ENCODE measurements at places on chromosomes 11 and 22. TPM values are rescaled to one million over a fixed set of nuclear protein-coding genes. Genes with fewer than 3 reads are reported as not detected.

- no peaks in the 10 kb centered on the region for H3K27me3 ChIP-seq
- H3K4me1 ChIP-seq: peaks cover 23% of the 10 kb centered on the region
- peak; percentile 80 for DNase-seq
Observed at GRCh38 chr11:72413914-72414628, 20.3 kb downstream of the CLPB start.

- H3K27me3 ChIP-seq: peaks cover 27% of the 10 kb centered on the region
- H3K4me3 ChIP-seq: no peak overlapping the region
- no peaks in the 10 kb centered on the region for H3K4me1 ChIP-seq
- no peak for DNase-seq
- H3K27ac ChIP-seq: no peak overlapping the region
Observed at GRCh38 chr22:24736526-24737053, 37.9 kb downstream of the PIWIL3 start.

GRCh38 chr11:43735961-43736360 is 55.4 kb downstream of the HSD17B12 start:
- H3K4me3 ChIP-seq: no peak overlapping the region
- no peak for DNase-seq
- no peaks in the 10 kb centered on the region for H3K36me3 ChIP-seq
- H3K27ac ChIP-seq: peak overlapping the region; percentile 44

DNA sequence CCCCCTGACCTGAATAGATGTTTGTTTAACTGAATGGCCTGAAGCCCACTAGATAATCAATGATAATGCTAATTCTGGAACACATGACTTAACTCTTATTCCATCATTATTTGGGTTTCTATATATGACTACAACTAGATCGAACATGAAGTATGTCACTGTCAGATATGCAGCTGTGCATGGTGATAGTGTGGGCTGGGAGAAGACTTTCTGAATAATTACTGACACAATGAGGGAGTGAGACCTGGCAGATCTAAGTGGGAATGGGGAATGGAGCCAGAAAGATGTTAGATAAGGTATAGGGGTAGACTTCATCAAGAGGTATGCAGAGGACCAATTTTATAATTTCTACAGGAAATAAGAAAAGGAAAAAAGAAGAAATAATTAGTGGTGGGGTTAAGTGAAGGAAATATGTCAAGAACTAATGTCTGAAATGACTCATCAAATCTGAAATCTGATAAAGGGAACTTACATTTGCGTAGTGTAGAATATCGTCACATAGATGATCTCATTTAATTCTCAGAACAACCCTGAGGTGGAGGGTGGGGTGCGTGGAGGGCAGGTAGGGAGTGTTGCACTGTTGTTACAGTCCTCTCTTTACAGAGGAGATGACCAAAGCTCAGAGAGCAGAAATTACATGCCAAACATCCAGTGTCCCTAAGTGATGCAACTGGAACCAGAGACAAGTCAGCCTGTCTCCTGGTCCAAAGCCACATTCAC is 68.2 kb upstream of the EED start:
- no peaks in the 10 kb centered on the region for H3K27me3 ChIP-seq
- no peak for DNase-seq

- peaks cover 7% of the 10 kb centered on the region for H3K4me1 ChIP-seq
- peaks cover 25% of the 10 kb centered on the region for H3K36me3 ChIP-seq
- peak; percentile 93 for DNase-seq
- peak within 1 kb of the TSS; percentile 95 for H3K27ac ChIP-seq
Observed at GRCh38 chr11:102346748-102347461, at the start of gene BIRC2. Gene BIRC2, plus strand, starts transcription at chr11:102347214. Its CDS starts 2,641 bp downstream, at chr11:102349855.

- no peaks in the 10 kb centered on the region for H3K36me3 ChIP-seq
- no peaks in the 10 kb centered on the region for H3K27me3 ChIP-seq
- H3K27ac ChIP-seq: no peak overlapping the region
- no peak for DNase-seq
- no peaks in the 10 kb centered on the region for H3K4me1 ChIP-seq
Observed at GRCh38 chr11:115100706-115101105, 403.5 kb downstream of the CADM1 start.

- H3K4me1 ChIP-seq: no peaks in the 10 kb centered on the region
- no peak overlapping the region for H3K4me3 ChIP-seq
- no peaks in the 10 kb centered on the region for H3K27me3 ChIP-seq
- no peak overlapping the region for H3K27ac ChIP-seq
Observed at GRCh38 chr11:124754710-124755109, 2.7 kb upstream of the VSIG2 start.

DNA sequence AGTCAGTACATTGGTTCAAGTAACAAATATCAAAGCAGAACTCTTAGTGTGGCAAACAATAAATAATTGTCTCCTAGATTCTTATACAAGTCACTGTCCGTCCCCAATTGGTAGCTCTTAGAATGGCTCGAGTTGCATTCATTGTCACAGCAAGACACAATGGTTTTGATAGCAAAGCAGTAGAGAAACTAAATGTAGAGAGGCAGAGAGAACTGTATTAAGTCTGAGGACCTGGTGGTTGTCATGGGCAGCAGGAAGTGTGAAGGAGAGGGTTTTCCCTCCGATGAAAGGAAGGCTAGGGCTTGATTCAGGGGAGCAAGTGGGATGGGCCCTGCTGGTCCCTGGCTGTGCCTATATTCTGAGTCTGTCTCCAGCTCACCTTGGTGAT is 36.6 kb downstream of the RCOR2 start:
- H3K36me3 ChIP-seq: no peaks in the 10 kb centered on the region
- no peaks in the 10 kb centered on the region for H3K27me3 ChIP-seq
- no peak overlapping the region for H3K27ac ChIP-seq
- H3K4me1 ChIP-seq: peaks cover 20% of the 10 kb centered on the region
- H3K4me3 ChIP-seq: no peak overlapping the region

DNA sequence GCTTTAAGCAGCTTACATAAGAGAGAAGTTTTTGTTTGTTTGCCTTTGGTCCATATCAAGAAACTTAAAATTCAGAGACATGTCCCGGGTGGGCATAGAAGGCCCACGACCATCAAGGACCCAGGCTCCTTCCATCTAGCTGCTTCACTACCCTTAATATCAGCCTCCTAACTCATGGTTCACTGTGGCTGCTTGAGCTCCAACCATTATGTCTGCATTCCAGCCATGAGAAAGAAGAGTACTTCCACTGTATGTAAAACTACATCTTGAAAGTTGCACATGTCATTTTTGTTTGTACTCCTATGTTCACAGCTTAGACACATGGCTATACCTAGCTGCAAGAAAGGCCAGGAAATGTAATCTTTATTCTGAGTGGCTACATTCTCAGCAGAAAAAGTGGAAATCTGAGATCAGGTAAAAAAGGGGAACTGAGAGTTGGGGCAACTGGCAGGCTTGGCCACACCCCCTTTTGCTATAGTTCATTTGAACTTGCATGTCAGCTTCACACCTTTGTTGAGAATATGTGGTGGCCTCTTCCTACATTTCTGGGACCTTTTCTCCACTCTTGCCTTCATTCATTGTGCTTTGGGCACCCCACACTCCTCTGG is 81.3 kb upstream of the TP53I11 start:
- no peak overlapping the region for H3K27ac ChIP-seq
- H3K4me3 ChIP-seq: no peak overlapping the region
- no peak for DNase-seq
- no peaks in the 10 kb centered on the region for H3K36me3 ChIP-seq

- no peaks in the 10 kb centered on the region for H3K36me3 ChIP-seq
- H3K27me3 ChIP-seq: 0 out of 2 replicates have a peak, but pooled peaks cover 7% of the 10 kb centered on the region
- no peak overlapping the region for H3K4me3 ChIP-seq
- DNase-seq: no peak
- H3K27ac ChIP-seq: no peak overlapping the region
Observed at GRCh38 chr11:75148436-75148983, 2.4 kb upstream of the SLCO2B1 start.

DNA sequence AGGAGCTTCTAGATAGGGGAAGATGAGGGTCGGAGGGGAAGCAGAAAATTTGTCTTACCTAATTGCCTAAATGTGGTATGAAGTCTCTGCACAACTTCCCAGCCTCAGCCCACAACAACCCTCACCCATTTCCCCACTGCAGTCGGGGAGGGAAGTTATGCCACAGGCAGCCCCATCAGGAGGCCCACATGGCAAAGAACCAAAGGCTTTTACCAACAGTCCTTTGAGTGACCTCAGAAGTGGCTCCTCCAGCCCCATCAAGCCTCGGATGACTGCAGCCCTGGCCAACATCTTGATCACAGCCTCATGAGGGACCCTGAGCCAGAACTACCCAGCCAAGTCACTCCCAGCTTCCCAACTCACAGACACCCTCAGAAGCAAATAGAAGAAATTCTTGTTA is 54.8 kb downstream of the CHST1 start:
- no peak for DNase-seq
- no peaks in the 10 kb centered on the region for H3K27me3 ChIP-seq
- H3K4me3 ChIP-seq: no peak overlapping the region
- H3K4me1 ChIP-seq: no peaks in the 10 kb centered on the region

DNA sequence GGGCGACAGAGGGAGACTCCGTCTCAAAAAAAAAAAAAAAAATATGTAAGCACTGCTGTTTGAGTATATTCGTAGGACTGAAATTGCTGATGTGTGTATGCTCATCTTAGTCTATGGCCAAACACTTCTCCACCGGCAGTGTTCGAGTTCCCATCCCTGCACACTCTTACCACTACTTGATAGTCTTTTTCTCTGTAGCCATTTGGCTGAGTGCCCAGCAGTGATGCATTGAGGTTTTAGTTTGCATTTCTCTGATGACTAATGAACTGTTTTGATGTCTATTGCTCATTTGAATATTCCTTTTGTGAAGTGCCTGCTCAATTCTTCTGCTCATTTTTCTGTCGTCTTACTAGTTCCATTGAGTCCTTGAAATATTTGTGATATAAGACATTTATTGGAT is 1.9 kb downstream of the TIRAP start:
- DNase-seq: no peak
- peaks cover 5% of the 10 kb centered on the region for H3K36me3 ChIP-seq
- H3K27me3 ChIP-seq: no peaks in the 10 kb centered on the region
- H3K27ac ChIP-seq: peak overlapping the region; percentile 30
- 0 out of 2 replicates have a peak, but pooled peaks cover 9% of the 10 kb centered on the region for H3K4me1 ChIP-seq

- H3K27me3 ChIP-seq: no peaks in the 10 kb centered on the region
- H3K27ac ChIP-seq: no peak overlapping the region
- H3K4me1 ChIP-seq: no peaks in the 10 kb centered on the region
- H3K36me3 ChIP-seq: peaks cover 37% of the 10 kb centered on the region
- H3K4me3 ChIP-seq: no peak overlapping the region
- DNase-seq: peak; percentile 54
Observed at GRCh38 chr22:37030560-37031281, 11.2 kb downstream of the MPST start.

DNA sequence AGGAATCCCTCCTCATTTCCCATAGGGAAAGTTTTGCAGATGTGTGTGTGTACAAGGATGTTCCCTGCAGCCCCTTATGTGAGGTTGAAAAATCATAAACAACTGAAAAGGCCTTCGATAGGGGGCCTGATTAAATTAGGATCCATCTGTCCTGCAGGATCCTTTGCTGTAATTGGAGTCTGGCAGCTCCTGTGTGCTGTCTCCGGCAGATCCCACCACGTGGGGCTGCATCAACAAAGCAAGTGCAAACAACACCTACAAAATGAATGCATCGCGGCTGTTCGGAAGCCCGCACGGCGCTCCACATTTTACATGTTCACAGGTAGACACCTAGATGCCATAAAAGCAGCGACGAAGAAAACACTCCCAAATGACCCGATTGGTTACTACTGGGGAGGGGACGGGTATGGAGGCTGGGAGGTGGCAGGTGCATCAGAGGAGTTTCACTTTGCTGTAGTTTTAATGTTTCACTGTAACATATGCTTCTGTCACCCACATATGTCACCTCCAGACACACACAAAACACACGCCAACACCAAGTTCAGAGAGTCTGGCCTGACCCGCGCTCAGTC is 52.2 kb downstream of the NFAM1 start:
- no peak overlapping the region for H3K4me3 ChIP-seq
- no peak overlapping the region for H3K27ac ChIP-seq
- no peak for DNase-seq
- no peaks in the 10 kb centered on the region for H3K36me3 ChIP-seq
- H3K27me3 ChIP-seq: no peaks in the 10 kb centered on the region

DNA sequence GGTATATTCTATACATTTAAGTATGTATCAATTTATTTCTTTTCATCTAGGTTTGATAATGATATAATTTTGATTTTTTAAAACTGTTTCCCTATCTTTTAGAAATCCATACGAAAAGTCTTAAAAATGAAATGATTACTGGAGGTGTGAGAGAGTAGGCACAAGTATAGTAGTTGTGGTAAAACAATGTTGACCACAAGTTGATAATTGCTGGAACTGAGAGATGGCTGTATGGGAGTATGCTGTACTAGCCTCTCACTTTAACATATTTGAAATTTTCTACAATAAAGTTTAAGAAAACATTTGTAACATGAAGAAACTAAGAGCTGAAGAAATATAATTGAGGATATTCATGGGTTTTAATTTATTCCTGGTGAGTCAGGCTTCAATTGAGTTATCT is 30.0 kb downstream of the FSHB start:
- H3K27me3 ChIP-seq: no peaks in the 10 kb centered on the region
- H3K4me3 ChIP-seq: no peak overlapping the region
- no peak overlapping the region for H3K27ac ChIP-seq
- H3K36me3 ChIP-seq: no peaks in the 10 kb centered on the region
- H3K4me1 ChIP-seq: no peaks in the 10 kb centered on the region

GRCh38 chr22:27842669-27843431 is 41.3 kb upstream of the MN1 start:
- no peak overlapping the region for H3K4me3 ChIP-seq
- no peaks in the 10 kb centered on the region for H3K27me3 ChIP-seq
- H3K27ac ChIP-seq: peak overlapping the region; percentile 98
- peaks cover 5% of the 10 kb centered on the region for H3K36me3 ChIP-seq
- peak; percentile 71 for DNase-seq

DNA sequence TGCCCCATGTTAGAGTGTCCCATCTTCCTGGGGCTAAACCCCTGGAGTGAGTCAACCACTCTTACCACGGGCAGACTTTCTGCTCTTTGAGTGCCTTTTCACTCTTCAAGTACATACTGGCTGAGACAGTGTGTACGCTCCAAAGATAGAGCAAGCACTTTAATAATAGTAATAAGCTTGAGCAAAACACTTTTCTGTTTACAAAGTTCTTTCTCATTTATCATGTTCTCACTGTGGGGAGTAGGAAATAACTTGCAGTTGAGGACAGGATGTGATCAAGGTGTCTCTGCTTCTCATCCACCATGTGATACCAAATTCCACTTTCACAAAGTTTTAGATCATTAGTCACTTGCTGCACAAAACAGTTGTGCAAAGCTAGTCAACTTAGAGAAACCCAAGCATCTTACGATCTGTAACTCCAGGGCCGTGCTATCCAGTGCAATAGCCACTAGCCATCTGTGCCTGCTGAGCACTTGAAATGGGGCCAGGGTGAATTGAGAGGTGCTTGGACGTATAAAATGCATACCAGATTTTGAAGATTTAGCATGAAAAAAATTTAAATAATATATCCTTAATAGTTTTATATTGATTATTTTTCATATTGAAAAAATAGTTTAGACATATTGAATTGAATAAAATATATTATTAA is 135.3 kb downstream of the KIF18A start:
- no peaks in the 10 kb centered on the region for H3K36me3 ChIP-seq
- no peak overlapping the region for H3K4me3 ChIP-seq
- no peak for DNase-seq
- peaks cover 5% of the 10 kb centered on the region for H3K4me1 ChIP-seq
- no peaks in the 10 kb centered on the region for H3K27me3 ChIP-seq

The MUC5B gene
- polyA plus RNA-seq: not detected

The MRGPRF gene
- polyA plus RNA-seq: 0.18 TPM

The ALX4 gene
- under 0.01 TPM for polyA plus RNA-seq

The USP47 gene
- polyA plus RNA-seq: 10.3 TPM

The BTBD10 gene
- 23.0 TPM for polyA plus RNA-seq

The PATE2 gene
- polyA plus RNA-seq: 0.07 TPM

The FGF19 gene
- polyA plus RNA-seq: not detected

The TOMT gene
- not detected for polyA plus RNA-seq

The ACRV1 gene
- not detected for polyA plus RNA-seq

The PGGHG gene
- 19.9 TPM for polyA plus RNA-seq

The SERPIND1 gene
- not detected for polyA plus RNA-seq

The MED15 gene
- polyA plus RNA-seq: 36.0 TPM

The KCNE3 gene
- not detected for polyA plus RNA-seq

All from SK-N-SH (cell line).